ENCODE measurements at places on chromosomes 7 and 10.

GRCh38 chr7:142838461-142839213 lies 16.2 kb upstream of the EPHB6 start:
- no peak for DNase-seq

DNA sequence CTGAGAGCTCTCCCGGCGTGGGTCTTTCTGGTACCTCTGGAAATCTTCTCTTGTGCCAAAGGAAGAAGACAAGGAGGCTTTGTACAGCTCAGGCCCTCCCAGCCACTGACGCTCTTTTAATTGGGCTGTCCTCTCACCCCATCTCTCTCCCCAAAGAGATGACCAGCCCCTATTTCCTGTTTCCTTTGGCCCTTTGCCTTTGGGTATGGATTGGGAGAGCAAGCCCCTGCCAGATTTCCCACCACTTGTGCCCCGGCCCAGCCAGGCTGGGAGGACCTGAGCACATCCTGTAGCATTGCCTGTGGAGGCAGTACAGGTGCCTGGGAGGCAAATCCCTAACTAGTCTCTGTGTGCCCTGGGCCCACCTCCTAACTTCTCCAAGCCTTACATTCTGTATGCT lies 5.7 kb upstream of the PLAC9 start:
- DNase-seq, result no peak

DNA sequence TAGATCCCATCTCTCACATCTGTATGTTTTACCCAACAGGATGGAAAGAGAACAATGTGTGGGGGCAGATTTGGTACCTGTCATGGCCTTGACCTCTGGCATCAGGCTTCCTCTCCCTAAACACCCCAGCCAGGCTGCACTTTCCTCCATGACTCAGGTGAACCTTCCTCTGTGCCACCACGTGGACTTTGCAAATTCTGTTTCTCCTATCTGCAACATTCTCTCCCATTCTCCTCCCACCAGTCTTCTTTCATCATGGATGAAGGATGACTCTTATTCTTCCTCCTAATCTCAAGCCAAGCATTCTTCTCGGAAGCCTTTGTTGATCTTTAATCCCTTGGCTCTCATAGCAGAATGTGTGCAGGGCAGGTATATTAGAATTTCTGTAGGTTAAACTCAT lies 355.4 kb downstream of the KCNMA1 start:
- DNase-seq, result no peak

GRCh38 chr7:32036557-32036956 lies 33.6 kb downstream of the PDE1C start:
- peak; percentile 26 for DNase-seq

DNA sequence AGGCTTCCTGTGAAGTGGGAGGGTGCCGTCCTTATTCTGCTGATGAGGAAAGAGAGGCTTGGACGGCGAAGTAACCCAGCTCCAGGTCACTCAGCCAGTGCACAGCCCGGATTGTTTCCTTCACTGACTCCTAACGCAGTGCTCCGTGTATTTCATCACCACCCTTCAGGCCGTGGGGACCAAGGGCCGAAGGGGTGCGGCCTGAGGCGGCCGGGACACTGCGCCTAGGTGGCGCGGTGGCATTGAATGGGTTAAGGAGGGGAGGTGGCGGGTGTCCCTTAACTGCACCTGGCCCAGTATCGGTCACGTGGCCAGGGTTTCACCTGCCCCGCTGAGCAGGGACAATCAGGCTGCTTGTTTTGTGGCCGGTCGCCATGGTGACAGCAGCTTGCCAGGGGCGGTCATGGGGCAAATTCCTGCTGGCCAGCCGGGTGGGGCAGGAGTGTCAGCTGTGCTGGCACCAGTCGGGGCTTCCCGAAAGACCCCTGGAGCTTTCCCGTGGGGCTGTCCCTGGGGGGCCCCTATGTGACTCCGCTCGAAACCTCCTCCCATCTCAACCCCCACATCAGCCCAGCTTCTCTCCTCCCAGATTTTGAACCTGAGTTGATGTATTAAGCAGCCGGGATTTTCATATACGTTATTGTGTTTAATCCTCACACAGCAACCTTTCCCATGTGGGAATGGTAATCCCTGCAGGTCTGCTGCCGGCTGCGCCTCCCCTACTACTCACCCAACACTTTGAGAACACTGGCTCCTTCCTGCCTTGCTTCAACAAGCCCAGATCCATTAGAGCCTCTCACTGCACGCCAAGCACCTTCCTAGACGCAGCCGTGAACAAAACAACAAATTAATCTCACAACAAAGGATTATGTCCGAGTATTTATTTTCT lies 4.4 kb upstream of the ABHD11 start:
- no peak for DNase-seq

DNA sequence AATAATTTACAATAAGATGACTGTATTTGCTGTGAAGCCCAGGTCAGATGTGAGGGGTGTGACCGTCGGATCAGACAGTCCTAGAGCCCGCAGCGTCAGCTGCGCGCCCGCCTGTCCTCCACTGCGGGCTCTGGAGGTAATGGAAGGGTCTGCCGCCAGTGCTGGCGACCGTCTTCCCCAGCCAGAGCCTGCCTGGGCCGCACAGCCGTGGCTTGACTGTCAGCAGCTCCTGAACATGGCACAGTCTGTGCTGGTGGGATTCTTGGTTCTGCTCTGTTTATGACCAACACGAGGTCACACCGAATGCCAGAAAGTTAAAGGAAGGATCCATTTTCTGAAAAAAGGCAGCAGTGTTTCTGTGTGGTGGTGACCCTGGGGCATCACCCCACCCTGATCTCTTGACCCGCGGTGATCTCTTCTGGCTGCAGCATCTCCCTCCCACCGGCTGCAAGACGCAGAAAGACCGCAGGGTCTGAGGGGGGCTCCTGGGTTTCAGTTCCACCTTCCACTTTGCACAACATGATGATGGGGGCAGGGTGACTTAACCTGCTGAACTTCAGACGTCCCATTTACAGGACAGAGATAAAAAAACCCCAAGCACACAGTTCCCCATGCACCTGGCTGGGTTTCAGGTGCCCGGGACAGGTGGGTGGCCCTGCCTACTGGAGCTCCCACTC lies 103.7 kb downstream of the DNAJB6 start:
- DNase-seq, result no peak

GRCh38 chr10:122476333-122476695 lies 15.0 kb downstream of the HTRA1 start:
- DNase-seq, result no peak

- DNase-seq, result no peak
Observed at GRCh38 chr10:83625831-83626360, 513.4 kb upstream of the GHITM start.

DNA sequence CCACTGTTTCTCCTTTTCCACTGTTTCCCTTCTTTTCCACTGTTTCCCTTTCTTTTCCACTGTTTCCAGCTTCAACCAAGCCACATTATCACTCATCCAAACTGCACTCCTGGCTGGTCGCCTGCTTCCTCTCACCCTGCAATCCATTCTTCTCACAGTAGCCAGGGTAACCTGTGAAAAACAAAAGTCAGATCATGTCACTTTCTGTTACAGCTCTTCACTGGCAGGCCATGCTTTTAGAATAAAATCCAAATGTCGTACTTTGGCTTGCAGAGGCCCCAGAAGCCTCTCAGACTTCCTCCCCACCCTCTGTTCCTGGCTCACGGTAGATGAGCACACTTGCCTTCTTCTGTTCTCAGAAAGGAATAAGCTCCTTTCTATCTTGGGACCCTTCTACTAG lies 33.9 kb downstream of the STARD3NL start:
- DNase-seq, result peak; percentile 10

DNA sequence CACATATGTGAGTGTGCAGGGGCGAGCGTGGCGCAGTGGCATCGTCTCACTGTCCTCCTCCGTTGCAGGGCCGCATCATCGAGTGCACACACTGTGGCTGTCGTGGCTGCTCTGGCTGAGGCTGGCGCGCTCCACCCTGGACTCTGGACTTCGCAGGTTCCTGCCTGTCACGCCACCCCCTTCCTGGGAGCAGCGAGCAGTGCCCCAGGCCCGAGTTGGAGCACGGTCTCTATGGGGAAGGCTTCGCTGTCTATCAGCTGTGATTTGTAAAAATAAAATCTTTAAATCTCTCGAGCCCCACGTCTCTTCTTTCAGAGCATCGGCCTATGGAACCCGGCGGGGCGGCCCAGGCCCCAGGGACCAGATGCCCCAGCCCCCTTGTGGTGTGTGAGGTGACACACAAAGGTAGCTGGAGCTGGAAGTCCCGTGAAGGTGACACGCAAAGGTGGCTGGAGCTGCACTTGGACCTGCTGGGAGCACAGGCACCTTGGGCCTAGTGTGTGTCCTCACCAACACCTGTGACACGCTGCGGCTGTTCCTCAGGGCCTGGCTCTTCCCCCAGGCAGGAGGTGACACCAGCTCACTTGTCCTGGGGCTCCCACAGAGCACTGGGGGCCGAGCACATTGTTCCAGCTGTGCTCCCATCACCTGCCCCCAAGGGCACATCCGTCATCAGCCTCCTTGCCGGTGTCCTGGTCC lies 10.7 kb downstream of the BUD31 start:
- no peak for DNase-seq

DNA sequence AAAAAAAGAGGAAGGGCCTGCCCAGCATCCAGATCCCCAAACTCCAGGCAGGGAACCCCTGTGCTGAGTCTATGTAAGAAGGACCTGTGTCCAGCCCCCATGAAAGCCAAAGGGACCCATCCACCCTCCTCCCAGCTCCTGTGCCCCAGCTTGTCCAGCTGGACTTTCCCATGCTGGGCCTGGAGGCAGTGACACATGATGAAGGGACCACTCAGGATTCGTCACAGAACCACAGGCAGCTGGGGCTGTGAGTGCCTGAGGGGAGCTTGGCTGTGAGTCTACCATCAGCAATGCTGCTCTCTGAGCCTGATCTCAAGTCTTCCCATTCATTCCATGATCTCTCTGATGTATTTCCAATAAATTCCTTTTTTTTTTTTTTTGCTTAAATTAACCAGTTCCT lies 36.2 kb upstream of the MNX1 start:
- peak; percentile 94 for DNase-seq

- no peak for DNase-seq
Observed at GRCh38 chr7:27424749-27425148, 182.1 kb downstream of the EVX1 start.

GRCh38 chr10:102432162-102432950 lies at the start of gene CUEDC2:
CUEDC2 (minus strand) TSS chr10:102432574; CDS start chr10:102425188, 7,386 bp downstream.
- DNase-seq, result peak; percentile 97

DNA sequence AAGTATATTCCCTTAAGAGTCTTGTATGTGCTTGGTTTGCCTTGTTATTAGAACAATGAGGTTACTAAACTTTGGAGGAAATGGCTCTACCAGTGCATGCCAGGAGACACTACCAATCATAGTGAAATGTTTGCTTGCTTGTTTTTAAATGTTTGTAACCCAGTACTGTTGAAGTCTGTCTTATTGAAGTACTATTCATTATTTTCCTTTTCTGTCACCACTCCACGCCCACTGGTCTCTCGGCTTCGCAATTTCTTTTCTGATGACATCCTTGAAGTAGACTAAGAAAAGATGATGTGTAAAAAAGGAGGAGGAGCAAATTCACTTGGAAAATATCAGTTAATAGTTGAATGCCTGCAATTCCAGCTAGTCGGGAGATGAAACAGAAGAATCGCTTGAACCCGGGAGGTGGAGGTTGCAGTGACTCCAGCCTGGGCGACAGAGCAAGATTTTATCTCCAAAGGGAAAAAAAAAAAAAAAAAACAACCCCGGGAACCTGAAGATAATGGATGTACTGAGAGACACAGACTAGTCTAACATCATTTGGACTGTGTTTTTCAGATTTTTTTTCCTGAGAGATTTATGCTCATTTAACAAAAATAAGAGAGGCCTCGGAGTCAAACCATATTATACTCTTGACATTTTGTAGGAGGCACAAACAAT lies 959.4 kb downstream of the PCDH15 start:
- DNase-seq, result no peak

DNA sequence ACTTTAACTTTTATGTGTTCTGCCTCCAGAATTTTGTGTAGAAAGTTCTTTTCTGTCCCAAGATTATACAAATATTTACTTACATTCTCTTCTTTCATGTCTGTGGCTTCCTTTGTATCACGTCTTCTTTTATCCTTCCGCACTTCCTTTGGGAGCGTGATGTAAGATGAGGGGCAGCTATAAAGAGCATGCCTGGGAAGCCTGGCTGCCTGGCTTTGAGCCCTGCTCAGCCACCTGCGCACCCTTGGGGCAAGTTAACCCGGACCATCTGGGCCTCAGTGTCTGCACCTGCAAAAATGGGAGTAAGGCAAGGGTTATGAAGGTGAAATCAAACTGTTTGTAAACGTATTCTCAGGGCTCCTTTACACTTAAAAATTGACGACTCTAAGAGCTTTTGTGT lies 25.2 kb downstream of the PALD1 start:
- DNase-seq, result no peak

- no peak for DNase-seq
Observed at GRCh38 chr7:150858236-150859197, 6.2 kb downstream of the AOC1 start.

- peak; percentile 48 for DNase-seq
Observed at GRCh38 chr10:107409522-107409921, 245.0 kb upstream of the SORCS1 start.

DNA sequence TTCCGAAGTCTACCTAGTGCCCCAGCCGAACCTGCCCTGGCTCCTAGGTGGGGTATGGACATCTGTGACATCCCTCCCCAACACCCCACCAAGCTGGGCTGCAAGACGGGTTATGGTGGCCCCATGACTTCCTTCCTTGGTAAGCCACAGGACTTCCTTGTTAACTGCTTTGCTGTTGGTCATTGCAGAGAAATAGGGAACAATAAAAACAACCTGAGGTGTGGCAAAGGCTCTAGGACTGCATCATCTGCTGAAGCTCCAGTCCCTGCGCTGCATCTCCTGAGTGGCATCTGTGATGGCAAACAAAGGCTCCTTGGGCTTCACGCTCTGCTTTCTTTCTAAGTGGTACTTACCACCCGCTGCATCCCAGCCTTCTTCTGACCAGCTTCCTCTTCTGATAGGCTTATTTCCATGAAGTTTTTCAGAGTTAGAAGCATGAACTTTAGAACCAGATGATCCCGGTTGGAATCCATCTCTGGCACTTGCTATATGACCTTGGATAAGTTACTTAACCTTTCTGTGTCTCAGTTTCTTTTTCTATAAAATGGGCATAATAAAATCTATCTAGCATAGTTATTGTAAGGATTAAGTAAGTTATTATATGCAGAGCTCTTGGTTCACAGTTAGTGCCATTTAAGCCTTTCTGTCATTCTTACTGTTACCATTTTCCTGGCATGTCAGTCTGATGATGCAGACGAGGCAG lies 216.8 kb downstream of the RPS24 start:
- no peak for DNase-seq

GRCh38 chr7:104482362-104483037 lies 154.1 kb downstream of the LHFPL3 start:
- DNase-seq, result no peak

DNA sequence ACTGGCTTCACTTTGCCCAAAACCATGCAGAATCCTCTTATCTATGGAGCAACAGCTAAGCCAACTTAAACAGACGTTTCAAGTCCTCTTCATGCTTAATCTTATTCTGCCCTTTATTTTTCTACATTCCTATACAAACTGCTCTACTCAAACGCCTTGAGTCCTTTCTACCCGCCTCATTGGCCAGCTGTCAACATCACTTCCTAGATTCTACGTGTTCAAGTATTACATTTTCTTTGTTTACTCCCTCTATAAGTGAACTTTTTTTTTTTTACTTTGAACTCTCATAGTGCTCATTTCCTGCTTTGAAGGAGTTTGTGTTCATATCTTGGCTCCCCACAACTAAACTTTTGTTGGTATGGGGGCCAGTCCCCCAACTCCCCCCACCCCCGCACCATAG lies 28.9 kb upstream of the SLC26A5 start:
- DNase-seq, result no peak
